ENCODE measurements at places on chromosomes 1 and 21.

GRCh38 chr1:32754317-32755097 is 51.9 kb upstream of the SYNC start:
- no peak for DNase-seq

GRCh38 chr1:4671828-4672227 is 17.4 kb downstream of the AJAP1 start:
- no peak for DNase-seq

DNA sequence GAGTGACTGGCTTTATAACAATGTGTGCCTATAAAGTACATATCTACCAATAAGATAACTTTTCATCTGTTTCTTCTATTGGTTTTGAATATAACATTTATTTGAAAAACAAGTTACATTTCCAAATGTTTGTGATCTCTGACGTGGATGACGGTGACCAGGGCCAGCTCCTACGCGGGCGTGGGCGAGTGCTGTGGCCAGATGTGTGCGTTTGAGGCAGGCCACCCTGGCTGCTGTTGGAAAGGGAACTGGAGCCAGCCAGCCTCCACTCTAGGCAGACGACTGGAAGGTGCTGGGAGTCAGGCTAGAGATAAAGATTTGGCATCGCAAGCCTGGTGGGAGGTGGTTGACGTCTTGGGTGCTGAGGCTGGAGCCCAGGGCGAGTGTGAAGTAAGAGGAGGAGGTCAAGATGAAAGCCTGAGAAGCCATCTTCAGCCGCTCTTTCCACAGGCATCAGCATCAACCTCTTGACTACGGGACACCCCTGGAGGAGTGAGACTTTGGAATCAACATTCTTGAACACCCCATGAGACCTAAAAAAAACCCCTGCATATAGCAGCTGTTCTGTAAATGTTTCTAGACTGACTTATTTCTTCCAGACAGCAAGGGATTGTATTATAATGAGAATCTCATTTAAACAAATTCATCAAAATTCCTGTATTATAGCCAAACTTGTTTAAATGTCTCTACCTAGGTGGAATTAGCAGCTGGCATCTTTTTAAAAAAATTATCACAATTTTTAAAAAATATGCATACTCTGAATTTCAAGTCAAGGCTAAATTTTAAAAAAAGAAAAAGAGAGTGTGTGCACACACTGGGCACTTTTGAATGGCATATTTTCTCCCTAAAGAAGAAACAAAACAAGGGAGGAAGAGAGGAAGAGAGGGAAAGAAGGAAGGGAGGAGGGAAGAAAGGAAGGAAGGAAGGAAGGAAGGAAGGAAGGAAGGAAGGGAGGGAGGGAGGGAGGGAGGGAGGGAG is 112.5 kb upstream of the SLC44A3 start:
- no peak for DNase-seq

DNA sequence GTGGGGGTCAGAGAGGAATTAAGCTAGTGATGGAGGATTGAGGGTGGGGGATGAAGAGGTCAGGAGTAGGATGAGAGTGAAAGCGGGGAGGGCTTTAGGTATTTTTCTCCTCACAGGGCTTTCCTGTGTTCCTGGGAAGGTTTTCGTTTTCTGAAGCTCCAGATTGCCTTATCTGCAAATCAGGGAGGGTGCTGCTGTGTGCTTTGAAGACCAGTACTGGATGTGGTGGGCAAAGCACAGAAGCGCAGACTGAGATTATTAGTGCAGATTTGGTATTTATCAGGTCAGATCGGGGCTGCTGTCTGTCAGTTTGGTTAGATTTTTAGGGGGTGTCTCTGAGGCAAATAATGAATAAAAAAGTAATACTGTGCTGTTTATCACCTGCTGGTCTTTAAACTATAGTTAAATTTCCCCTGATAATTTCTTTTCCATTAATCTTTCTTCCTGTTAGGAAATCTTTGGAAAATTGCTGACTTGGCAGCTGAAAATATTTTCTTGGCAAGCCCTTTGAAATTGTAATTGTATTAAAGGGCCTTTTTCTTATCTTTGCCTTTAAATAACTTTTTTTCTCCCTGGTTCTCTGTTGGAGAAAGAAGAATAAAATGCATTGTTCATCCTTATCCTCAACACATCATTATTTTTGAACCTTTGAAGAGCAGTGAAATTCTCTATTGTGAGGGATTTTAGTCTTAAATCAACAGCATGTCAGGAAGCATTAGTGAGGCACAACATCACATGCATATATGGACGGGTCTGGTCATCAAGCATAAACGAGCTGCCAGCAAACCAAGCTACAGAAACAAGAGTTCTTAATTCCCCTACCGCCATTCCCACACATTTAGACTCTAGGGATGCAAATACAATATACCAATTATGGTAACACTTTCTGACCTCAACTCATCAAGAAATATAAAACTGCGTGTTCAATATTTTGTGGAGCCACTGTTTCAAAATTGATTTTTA is 139.6 kb downstream of the S1PR1 start:
- no peak for DNase-seq

DNA sequence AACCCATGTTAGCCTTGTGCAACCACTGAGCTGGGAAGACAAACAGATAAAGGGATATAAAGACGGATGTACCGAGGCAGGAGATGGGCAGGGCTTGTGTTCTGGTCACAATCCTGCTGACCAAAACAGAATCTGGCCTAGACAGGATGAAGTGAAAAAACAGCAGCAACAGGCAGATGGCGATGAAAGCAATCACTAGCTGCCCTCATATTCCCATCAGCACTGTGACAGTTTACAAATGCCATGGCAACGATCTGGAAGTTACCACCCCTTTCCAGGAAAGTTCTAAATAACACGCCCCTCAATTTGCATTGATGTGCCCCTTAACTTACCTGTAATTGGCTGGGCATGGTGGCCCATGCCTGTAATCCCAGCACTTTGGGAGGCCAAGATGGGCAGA is 40.6 kb upstream of the CD46 start:
- DNase-seq: no peak

DNA sequence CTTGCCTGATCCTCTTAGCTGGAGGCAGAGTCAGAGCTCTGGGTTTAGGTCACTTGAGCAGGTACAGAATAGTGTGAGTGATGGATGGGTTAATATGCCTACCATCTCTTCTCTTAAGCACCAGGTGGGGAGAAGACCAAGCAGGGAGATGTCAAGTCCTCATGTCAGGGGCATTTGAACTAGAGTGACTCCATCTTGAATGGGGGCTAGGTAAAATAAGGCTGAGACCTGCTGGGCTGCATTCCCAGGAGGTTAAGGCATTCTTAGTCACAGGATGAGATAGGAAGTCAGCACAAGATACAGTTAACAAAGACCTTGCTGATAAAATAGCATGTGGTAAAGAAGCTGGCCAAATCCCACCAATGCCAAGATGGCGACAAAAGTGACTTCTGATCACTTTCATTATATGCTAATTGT is 77.4 kb upstream of the BTG3 start:
- no peak for DNase-seq

GRCh38 chr1:162765788-162766187 is 24.7 kb upstream of the HSD17B7 start:
- no peak for DNase-seq

DNA sequence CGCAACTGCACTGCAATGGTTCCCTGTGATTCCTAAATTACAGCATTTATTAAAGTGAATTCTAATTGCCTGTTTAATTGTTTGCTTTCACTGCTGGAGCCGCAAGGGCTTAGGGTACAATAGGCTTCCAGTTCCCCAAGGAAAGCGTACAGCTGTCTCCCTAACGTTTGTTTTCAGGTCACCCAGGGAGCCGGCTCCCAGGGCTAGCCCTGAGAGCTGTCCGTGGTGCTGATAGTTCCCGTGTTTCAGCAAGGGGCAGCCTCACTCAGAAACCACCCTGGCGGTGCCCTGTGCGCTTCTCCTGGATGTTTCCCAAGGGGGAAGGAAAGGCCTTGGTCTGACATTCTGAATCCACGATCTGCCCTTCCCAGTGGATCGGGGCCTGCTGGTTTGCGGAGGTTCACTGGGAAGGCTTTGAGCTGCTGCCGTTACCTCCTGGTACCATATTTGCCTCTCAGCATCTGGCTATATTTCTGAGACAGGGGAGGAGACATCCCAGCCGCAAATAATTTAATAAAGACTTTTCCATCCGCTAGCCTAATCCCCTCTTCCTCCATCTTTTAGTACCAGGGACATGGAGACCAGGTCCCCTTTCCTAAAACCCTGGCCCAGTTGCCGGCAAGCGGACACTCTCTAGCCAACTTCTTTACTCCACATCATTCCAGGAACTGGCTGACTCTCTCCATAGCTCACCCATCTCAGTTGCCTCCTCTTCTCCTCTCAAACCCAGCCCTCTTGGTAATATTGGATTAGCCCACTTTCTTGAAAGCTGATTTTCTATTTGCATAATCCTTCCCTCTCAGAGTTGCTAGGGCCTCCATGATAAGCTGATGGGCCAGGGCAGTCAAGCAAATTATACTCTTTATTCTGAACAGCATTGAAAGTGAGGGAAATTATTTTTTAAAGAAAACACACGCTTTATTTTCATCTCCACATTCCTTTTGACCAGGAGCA is 149.0 kb downstream of the IGSF21 start:
- DNase-seq: no peak

GRCh38 chr1:7248549-7249199 is 463.4 kb downstream of the CAMTA1 start:
- DNase-seq: no peak

- DNase-seq: no peak
Observed at GRCh38 chr1:41611932-41612450, 127.5 kb upstream of the EDN2 start.

DNA sequence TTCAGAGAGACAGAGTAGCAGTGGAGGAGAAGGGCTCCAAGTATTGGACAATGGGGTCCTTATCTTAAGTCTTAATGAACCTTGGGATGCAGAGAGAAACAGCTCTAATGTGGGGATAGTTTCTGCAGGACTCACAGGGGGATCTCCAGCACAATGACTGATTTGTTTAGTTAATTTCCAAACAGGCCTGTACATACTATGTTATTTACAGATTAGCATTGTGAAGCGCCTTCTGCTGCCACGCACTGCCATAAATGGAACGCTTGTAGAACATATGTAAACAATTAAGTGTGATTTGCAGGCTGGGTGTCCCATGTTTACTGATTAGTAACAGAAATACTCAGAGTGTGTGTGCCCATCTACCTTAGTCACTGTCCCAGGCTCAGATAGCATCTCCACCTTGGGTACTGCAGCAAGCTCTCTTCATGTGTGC is 56.1 kb downstream of the NTPCR start:
- no peak for DNase-seq

GRCh38 chr1:100065969-100066227 is 66.8 kb downstream of the SASS6 start:
- no peak for DNase-seq

DNA sequence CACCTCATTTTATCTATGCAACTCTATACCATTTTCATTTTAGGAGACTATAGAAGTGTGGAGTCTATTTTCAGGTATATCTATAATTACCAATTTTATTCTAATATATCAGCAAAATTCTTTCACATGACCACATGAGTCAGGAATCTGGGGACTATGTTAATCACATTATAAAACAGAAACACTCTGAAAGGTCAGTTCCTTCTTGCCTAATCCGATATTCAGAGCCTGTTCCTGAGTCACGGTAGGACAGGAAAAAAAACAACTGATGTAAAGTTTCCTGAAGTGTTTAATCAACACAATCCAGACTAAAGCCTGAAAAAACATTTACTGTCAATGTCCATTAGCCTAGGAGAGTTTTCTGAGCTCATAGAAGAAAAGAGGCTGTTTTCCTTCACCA is 1902.3 kb downstream of the NCAM2 start:
- DNase-seq: no peak

DNA sequence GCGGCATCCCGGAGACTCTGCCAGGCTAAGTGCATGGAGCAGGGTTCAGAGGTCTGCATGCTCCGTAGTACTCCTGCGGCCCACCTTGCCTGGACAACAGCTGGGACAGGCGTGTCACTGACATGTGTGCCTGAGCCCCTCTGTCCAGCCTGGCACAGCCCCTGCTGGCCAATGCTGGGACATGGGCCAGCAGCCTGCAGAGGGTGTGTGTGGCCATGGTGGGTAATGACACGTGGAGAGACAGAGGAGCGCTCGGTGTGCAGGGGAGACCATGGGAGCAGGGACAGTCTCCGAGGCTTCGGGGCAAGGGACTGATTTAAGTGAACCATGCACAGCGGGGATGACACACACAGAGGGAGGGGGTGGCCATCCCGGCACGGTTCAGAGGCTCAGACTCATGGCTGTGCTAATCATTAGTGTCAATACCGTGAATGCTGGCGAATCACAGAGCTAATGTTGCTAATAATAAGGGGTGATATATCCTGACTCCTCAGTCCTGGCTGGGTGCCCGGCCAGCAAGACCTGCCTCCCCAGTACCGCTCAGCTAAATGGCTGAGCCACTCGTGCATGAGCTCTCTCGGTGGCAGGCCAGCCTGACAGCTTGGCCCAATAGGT is 41.5 kb downstream of the IGSF21 start:
- DNase-seq: no peak

- no peak for DNase-seq
Observed at GRCh38 chr1:78121710-78122109, 75.9 kb downstream of the GIPC2 start.

DNA sequence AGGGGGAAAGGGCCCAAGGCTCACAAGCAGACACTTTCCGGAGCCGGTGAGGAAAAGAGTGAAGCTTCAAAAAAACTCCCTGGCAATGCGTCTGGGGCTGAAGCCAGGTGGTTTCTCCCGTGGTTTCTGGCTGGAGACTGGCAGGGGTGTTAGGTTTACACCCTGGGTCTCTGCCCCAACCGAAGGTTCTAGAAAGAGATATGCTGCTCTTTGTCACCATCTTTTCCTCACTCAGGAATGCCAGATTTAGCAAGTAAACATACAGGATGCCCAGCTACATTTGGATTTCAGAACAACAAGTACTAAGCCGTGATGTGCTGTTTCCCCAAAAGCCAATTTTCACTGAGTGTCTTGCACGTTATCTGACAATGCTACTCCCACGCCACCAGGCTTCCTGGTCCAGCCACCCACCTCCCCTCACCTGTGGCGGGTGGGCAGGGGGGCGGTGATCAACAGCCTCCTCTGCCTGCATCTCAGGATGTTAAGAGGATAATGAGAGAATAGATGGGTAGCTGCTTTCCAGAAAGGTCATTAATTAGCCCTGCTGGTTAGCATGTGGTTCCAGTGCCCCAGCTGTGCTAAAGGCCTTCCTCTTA is 69.6 kb upstream of the OLIG2 start:
- no peak for DNase-seq

- no peak for DNase-seq
Observed at GRCh38 chr1:41640756-41641474, 156.4 kb upstream of the EDN2 start.

GRCh38 chr1:32884726-32885125 is 1.6 kb upstream of the HPCA start:
- no peak for DNase-seq

GRCh38 chr1:117564227-117565075 is 41.4 kb upstream of the TENT5C start:
- DNase-seq: no peak

GRCh38 chr1:214216021-214216420 is 64.9 kb upstream of the SMYD2 start:
- no peak for DNase-seq

- no peak for DNase-seq
Observed at GRCh38 chr1:19353596-19353995, 41.5 kb downstream of the SLC66A1 start.

DNA sequence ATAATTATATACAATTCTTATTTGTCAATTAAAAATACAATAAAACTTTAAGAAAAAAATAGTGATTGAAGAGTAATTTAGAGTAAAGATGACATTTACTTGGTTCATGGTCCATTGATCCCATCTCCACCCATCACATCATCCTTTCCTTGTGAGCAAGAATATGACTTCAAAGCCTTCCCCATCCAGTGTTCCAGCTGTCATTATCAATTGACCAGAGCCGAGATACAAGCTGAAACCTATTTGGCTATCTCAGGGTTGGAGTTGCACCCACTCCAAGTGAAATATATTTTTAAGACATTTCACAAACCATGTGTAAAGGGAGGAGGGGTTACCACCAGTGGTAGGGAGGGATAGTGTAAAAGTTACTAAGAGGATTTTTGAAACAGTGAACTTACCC is 428.9 kb upstream of the C1orf87 start:
- DNase-seq: no peak
